Right ventricle myocardium superior (tissue), 1 donor: ENCODE measurements at places on chromosomes 1 and 21. TPM values are rescaled to one million over a fixed set of nuclear protein-coding genes. Genes with fewer than 3 reads are reported as not detected.
A peak's percentile ranks its signal among the peaks of the same experiment; 100 is the strongest.

DNA sequence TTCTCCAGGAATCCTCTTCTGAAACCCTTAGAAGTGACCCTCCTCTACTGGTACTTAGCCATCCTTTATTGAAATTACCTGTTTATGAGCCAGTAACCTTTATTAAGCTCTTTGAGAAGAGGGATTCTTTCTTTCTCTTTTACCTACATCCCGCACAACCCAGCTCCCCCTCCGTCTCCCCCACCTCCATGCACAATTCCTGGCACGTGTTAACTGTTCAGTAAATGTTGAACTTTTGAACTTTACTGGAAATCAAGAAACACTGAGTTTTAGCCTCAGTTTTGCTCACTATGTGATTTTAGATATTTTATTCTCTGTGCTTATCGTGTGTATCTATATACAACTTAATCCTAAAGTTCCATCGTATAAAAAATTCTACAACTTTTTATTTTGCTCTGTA is 1.8 kb downstream of the TMED5 start:
- no peak for DNase-seq

DNA sequence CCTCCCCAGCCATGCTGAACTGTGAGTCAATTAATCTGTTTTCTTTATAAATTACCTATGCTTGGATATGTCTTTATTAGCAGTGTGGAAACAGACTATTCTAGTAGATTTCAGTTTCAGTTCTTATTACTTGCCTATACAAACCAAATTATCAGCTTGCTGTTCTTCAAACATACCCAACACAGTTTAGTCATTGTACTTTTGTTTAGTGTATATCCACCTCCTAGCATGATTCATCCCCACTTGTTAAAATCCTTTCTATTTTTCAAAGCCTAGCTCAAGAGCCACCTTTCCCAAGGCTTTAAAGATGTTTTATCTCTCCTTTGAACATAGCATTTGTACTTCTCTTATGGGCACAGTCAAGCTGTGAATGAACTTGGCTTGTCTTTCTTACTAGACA is 195.6 kb upstream of the ZRANB2 start:
- no peak for DNase-seq

- no peak for DNase-seq
Measured at GRCh38 chr1:225508538-225509375, 80.9 kb upstream of the LBR start.

- no peak for DNase-seq
Measured at GRCh38 chr1:110872745-110873720, at the start of gene CD53. CD53 (plus strand) TSS chr1:110873148; CDS start chr1:110891409, 18,261 bp downstream.

GRCh38 chr1:86441581-86441980 is 17.6 kb downstream of the CLCA2 start:
- DNase-seq = no peak

GRCh38 chr1:199857108-199857507 is 170.4 kb upstream of the NR5A2 start:
- DNase-seq = no peak

DNA sequence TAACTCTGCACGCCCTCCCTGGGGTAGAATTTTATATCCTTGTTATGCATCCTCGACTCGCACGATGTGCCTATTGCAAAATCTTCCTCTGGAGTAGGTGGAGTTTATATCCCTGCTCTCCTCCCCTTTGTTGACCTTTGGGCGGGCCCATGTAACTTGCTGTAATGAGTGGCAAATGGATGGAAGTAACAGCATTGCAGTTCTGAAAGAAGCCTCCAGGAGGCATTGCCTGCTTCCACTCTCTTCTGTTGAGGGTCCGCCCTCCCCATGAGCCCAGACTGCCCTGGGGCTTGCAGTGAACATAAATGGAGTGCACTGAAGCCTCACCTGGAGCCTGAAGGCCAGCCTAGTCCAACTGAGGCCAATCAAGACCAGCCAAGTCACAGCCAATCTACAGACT is 62.2 kb upstream of the GRIK3 start:
- DNase-seq = no peak

GRCh38 chr1:230713915-230714764 is at the start of gene AGT:
AGT (minus strand) TSS chr1:230714122; CDS start chr1:230710823, 3,299 bp downstream.
- DNase-seq = peak; percentile 87

- no peak for DNase-seq
Measured at GRCh38 chr1:94481473-94481933, 60.1 kb downstream of the F3 start.

LRRC38 gene
- total RNA-seq = not detected

KCNQ4 gene
- 2.6 TPM for total RNA-seq

SHISA4 gene
- total RNA-seq = 162 TPM

KRTAP21-3 gene
- total RNA-seq = not detected
